SIG-M5 (cell line): ENCODE measurements at places on chromosomes 2 and 18.

GRCh38 chr18:54233228-54233625 is 8.8 kb upstream of the MBD2 start:
- DNase-seq, result no peak

GRCh38 chr2:44768438-44769236 is 172.9 kb upstream of the SIX3 start:
- no peak for DNase-seq

DNA sequence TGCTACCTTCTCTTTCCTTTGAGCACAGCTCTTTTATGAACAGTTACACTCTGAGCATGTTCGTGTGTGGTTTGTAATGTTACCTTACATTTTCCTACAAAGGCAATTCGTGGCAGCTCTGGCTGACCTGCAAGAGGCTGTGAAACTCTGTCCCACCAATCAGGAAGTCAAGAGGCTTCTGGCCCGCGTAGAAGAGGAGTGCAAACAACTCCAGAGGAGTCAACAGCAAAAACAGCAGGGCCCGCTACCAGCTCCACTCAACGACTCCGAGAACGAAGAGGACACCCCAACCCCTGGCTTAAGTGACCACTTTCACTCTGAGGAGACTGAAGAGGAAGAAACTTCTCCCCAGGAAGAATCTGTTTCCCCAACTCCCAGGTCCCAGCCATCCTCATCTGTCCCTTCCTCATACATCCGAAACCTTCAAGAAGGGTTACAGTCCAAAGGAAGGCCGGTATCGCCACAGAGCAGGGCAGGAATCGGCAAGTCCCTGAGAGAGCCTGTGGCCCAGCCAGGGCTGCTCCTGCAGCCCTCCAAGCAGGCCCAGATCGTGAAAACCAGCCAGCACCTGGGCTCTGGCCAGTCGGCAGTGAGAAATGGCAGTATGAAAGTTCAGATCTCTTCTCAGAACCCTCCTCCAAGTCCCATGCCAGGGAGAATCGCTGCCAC is 56.9 kb downstream of the WDSUB1 start:
- DNase-seq, result no peak

DNA sequence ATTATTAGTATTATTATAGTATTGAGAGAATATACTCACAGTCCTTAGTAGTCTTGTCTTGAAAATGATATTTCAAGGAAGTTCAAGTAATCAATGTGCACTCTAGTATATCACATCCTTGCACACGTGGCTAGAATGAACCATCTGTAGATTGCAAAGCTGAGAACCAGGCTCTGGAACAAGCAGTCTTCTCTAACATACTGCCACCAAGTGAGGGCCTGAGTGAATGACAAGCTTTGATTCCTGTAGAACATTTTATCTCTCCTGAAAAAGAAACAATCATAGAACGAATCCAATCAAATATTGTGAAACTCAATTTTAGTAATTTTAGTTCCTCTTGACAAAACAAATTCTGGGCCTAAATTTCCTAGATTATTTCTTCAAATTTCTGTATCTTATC is 55.3 kb upstream of the SULT1C3 start:
- no peak for DNase-seq
